ENCODE measurements at places on chromosomes 2 and 18.

DNA sequence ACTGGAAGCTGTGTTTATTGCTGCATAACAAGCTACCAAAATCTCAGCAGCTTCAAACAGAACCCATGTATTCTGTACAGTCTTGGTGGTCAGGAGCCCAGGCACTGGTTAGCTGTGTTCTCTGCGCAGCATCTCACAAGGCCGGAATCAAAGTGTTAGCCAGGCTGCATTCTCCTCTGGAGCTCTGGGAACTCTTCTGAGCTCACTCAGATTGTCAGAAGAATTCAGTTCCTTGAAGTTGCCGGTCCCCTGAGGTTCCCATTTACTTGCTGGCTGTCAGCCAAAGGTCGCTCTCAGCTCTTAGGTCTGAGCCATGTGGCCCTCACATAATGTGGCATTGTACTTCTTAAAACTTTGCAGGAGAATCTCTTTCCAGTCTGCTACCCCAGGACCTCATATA, 123.6 kb upstream of the SMIM21 start:
- DNase-seq, result peak; percentile 83

DNA sequence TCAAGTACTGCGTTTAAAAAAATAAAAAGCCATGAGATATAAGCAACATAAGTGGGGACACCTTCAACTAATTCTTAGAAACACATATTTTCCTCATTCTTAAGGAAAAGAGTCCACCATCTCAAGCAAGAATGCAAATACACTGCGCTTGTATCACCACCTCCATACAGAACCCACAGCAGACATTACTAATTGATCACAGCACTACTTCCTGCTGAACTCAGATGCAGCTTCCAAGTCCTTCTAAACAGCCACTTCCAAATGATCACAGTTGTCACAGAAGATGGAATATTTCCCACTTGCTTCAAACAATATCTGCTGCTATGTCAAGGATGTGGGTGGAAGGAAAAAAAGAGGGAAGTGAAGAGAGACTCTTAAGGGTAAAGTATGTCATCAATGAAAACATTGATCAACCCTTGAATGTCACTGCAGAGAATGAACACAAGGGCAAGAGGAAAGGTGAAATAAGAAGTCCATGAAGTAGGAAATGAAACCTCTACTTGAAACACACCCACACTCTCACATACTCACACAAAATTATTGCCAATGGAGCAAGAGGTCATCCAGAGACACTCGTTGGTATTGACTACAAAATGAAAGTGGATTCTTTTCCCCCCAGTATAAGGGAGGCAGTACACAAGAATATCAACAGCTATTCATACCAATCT, 22.1 kb downstream of the TGFA start:
- DNase-seq, result peak; percentile 21

DNA sequence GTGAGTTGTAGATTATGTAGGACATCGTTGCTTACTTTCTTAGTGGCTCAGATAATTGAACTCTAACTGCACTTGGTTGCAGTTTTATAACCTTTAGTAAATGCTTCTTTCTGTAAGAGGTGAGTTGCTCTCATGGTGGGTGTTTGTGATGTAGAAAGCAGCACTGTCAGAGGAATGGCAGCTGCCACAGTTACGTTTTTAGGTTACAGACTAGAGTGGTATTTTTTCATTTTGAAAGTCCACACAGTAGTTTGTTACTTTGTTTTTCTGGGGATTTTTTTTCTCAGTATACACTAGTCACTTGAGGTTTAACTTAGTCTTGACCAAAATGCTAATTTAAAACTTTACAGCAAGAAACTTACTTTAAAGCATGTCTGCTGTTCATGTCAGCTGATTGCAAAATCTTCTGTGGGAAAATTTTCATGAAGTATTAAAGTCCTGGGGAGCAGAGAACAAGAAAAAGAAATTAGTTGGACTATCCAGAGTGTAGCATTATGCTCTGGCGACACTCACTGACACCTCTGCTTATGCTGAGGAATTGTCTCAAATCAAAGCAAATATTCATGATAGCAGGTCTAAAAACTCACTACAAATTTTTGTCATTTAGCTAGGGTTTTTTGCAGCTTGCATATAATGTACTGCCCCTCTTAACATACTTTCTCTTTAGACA, 14.8 kb downstream of the AFTPH start:
- no peak for DNase-seq

GRCh38 chr2:190342611-190343010, 778 bp upstream of the INPP1 start:
- DNase-seq, result no peak

- DNase-seq, result no peak
These were observed 140.4 kb upstream of the VRK2 start for GRCh38 chr2:57906152-57906732.

DNA sequence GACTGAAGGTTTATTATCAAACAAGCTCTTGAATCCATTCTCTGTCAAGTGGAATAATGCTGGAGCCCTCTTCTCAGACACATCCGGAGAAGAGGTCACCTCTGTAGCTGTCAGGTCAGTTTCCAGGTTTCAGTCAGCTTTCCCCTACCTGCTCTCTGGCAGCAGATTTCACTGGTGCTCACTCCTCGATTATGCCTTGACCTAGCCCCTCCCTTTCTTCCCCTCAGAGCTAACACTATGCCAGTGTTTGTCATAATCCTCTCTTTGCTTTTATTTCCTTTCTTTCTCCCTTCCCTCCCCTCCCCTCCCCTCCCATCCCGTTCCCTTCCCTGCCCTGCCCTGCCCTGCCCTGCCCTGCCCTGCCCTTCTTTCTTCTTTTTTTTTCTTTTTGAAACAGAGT, 22.5 kb upstream of the PLEKHM3 start:
- DNase-seq, result no peak

DNA sequence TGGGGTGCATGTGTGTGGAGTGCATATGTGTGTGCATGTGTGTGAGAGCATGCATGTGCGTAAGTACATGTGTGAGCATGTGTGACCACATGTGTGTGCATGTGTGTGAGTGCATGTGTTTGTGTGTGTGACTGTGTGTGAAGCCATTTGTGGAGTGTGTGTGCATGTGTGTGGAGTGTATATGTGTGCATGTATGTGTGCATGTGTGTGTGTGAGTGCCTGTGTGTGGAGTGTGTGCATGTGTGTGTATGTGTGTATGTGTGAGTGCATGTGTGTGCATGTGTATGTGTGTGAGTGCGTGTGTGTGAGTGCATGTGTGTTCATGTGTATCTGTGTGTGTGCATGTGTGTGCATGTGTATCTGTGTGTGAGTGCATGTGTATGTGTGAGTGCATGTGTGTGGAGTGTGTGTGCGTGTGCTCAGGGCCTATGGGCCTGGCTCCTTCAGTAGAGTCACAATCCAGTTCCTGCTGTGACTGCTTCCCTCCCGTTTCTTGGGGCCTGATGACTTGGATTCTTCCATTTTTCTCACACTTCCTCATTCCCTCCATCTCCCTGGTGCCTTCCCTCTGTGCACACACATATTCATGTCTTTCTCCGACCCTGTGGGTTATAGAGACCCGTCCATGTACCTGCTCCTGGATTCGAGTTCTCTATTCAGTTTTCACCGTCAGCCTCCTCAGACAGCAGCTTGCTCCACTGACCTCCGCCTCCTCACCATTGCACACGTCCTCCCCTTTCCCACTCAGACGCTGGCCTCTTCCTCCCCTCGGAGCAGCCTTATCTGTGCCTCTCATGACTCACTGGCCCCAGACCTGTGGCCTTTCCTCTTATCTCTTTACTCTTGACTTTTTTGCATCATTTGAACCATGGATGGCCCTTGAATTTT, 25.2 kb downstream of the TOGARAM2 start:
- DNase-seq, result no peak

Data from esophagus muscularis mucosa (tissue), 4 donors.